Umbilical cord (tissue), 2 donors: ENCODE measurements at places on chromosomes 6 and 20. TPM values are rescaled to one million over a fixed set of nuclear protein-coding genes. Genes with fewer than 3 reads are reported as not detected.
A peak's percentile ranks its signal among the peaks of the same experiment; 100 is the strongest.

DNA sequence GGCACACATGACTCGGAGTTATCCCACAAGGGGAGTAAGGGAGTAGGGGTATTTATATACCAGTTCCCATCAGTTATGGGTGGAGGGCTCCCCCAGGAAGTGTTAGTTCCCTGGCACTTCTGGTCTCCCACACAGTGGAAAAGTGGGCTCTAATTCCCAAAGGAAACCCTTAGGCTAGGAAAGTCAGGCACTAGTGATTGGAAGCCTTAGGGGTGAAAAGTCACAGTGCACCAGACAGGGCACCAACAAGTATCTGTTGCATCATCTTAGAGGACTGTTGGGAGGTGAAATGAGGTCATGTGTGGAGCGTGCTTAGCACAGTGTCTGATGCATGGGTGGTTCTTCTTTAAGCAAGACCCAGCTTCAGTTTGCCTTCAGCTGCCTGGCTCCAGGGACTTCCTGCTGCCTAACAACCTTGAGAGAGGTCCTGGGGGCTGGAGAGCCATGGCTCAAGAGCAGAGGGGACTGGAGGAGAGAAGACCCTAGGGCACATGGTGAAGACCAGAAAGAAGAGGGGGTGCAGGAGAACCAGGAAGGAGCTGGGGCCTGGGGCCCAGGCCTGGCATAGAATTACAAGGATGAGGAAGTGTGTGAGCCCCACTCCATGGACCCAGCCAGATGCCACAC lies 7.5 kb upstream of the FOXP4 start:
- no peak for DNase-seq

Gene PPIL1
- 28.6 TPM for total RNA-seq

DNA sequence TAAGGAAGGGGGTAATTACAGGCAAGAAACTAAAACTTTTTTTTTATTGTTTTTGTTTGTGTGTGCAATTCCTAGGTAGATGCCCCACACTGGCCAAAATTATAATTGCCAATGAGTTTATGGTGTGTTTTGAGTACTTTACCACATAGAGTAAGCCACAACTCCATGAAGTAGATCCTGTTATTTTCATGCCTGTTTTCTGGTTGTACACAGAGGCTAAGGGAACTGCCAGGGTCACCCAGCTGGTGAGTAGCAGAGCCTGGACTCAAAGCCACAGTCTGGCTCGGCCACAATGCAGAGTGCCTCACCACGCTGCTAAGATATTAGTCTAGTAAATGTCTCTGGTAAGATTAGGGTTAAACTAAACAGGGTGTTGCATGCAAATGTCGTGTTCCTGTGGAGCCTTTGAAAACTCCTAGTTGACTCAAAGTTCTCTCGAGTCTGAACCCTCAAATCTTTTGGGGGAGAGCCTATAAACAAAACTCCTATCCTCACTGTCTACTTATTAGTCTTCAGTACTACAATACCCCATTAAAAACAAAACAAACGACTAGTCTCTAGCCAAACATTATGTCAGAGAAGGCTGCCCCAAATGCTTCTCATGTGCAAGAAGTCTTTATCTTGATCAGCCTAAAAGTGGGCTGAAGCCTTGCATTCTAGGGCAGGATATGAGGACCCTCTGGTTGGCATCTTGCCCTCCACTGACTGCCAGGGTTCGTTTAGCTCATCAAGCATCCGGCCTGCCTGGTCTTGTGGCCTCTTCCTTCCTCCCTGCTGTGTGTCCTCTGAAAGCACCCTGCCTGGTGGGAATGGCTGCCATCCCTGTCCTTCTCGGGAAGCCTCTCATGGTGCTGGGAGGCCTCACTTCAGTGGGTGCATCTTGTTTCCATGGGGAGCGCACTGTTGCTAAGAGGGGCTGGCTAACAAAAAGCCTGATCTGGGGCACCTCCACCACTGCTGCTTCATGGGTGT lies 4.2 kb downstream of the DUSP22 start:
- peak; percentile 21 for DNase-seq

DNA sequence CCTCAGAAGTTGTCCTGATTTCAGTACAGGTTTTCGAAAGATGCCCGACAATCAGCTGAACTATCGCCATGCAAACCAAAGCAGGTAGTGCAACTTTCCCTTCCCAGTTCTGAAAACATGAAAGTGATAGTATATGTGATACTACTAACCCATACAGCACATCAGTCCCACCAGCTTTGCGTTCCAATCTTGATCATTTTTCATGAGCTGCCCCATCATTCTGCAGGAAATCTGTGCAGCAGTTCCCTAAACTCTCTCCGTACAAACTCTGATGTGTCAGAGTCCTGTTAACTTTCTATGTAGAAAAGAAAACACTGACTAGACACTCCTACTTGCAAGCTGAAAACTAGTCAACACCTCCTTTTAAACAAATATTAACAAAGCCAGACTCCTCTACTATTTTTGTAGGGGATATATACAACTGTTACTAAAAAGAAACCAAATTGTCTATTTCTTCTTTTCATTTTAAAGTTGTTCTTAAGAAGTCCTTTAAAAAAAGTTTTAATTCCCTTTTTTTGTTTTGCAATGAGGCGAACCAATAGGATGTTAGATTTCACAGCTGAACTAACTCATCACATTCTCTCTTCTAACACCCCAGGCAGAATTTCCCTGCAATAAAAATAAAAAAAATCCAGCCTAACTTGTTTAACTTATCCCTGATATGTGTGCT lies 99.6 kb upstream of the DST start:
- DNase-seq, result peak; percentile 42

DNA sequence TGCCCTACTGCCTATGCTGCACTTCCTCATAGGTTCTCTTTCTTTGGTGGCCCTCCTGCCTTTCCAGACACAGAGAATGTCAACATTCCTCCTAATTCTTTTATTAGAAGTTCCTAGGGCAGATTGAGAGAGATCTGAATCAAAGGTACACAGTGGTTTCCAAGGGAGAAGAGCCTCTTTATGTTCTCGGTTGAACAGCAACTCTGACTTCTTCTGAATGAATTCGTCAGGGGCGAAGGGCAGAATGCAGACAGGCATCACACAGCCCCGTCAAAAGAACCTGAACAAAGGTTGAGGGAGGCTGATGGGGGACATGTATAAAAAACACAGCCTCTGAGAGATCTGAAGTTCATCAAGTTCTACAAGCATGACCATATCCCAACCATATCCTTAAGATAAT lies 68.1 kb upstream of the DTNBP1 start:
- DNase-seq, result no peak

GRCh38 chr20:51710361-51710894 lies 57.8 kb downstream of the ATP9A start:
- no peak for DNase-seq

Gene RGS17
- 6.7 TPM for total RNA-seq

DNA sequence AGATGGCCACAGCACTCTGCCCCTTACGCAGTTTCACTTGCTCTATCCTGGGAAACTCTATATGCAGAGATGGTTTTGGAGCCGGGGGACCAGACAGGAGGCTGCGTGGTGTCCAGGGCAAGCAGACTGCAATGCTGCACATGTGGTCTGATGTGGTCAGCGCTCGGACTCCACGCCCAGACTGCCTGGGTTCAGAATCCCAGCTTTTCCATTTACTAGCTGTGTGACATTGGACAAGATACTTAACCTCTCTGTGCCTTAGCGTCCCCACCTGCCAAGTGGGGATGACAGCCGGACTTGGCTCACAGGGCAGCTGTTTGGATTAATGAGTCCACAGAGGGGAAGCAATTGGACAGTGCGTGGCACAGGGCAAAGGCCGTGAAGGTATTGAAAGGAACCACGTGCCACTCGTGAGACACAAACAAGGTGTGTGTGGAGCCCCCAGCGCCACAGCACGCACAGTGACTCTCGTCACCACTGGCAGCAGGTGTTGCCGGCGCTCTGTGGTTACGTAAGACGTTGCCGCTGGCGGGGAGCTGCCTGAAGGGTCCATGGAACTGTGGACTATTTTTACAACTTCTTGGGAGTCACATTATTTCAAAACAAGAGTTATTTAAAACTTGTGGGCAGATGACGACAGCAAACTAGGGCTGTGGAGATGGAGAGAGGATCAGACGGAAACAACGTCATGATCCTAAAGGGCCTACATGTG lies 201.4 kb downstream of the PREX1 start:
- no peak for DNase-seq

- DNase-seq, result no peak
Measured at GRCh38 chr6:67133973-67134372, 1426.9 kb upstream of the EYS start.

- no peak for DNase-seq
Measured at GRCh38 chr6:30837870-30838269, 46.4 kb upstream of the DDR1 start.

DNA sequence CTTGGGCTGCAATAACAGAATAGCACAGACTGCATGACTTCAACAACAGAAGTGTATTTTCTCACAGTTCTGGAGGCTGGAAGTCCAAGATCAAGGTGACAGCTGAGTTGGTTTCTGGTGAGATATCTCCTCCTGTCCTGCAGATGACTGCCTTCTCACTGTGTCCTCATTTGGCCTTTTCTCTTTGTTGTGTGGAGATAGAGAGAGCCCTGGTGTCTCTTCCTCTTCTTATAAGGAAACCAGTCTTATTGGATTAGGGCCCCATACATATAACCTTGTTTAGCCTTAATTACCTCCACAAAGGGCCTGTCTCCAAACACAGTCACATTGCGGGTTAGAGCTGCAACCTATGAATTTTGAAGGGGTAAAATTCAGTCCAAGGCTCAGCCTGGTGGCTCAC lies 57.0 kb upstream of the BMP6 start:
- DNase-seq, result no peak

DNA sequence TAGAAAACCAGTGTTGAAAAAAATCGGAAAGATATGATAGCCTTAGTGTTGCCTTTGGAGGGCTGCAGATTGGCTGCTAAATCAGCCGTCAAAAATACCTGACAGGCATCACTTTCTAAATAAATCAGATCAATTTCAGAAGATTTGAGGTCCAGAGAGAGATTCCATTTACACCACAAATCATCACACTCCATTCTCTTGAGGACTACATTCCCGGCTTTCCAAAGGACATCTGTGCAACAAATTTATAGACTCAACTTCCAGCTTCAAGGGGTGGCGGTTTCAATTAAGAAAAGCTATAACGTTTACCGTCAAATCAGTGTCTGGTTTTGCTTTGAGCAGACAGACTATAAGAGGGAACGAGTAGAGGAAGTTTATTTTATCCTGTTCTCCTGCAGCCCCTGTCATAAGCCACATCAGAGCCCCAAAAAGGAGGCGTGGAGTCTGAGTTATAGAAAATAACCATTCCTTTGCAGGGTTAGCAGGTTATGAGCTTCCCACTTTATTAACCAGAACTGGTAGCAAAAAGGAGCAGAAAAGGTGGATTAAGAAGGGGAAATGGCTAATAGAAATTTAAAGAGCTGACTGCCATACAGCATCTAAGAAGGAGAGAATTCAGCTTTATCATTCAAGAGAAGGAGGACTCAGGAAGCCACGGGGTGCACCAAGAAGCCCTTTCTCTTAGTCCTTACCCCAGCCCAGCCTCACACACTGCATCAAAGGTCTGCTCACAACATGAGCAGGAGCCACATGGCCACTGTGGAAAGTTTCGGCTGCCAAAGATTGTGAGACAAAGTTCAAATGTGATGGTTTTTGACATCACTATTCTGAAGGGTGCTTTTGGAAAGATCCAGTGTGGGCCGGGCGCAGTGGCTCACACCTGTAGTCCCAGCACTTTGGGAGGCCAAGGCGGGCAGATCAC lies 12.9 kb upstream of the UQCC2 start:
- no peak for DNase-seq

DNA sequence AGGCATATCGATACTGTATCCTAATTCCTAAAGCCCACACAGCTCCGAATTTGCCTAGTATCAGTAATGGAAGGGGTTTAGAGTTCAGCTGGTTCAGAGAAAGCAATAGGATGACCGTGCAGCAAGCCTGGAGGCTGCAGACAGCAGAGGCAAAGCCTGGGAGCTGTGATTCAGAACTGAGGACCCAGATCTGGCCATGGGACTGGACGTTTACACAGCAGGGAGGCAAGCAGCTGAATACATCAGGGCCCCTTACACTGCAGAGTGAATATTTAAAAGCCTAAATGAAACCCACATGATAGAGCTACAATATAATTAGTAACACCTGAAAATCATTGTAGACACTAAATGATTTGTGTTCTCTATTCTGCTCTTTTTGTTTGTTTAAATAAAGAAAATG lies 38.0 kb downstream of the ELOVL2 start:
- DNase-seq, result no peak

DNA sequence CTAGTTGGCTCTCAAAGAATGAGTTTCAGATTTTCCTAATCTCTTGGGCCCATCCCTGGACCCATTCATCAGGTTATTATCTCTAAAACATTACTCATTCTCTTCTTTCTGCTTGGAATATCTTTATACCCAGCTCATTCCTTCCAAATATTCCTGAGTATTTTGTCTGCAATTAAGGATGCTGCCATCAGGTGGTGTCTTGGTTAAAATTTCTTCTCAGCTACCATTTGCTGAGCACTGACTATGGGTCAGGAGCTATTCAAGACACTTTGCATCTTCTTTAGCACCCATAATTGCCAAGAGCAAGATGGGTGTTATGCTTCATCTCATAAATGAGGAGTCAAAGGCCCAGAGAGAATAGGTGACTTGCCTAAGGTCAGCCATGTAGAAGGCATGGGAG lies 8.4 kb downstream of the SUN5 start:
- no peak for DNase-seq

DNA sequence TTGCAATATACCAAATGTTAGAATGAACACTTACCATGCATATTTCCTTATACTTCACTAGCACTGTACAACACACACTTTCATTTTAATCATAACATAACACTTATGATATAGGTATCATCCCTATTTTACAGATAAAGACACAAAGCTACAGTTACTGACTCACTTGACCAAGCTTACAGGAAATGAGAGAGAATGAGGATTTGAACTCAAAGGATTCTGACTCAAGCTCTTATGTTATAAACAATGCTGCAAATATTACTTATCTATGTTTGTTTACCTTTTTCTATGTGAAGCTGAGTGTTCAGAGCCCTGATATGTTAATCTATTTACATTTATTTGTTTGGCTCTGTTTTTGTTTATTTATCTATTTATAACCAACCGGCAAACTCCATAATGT lies 245.4 kb downstream of the PTPRK start:
- DNase-seq, result no peak

DNA sequence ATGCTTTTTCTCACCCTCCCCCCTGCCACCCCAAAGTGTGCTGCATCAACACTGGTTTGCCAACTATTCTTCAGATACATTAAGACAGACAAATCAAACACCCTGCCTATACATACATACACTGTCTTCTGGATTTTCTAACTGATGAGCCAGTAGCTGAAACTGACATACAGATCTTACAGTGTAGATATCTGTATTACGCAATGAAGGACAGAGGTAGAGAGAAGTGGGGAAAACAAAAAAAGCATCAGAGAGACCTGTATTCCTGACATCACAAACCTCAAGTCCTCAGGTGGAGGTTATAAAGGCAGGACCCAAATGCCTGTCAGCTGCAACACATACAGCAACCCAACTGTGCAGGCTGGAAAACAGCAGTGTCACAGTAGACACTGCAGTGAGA lies 535.4 kb downstream of the HACE1 start:
- DNase-seq, result no peak

GRCh38 chr20:9186396-9186795 lies 117.5 kb downstream of the PLCB4 start:
- DNase-seq, result no peak
